ENCODE measurements at places on chromosomes 16 and 17.

GRCh38 chr17:81285179-81285878 lies 9.8 kb downstream of the SLC38A10 start:
- peak; percentile 32 for DNase-seq

- no peak for DNase-seq
Observed at GRCh38 chr17:51643702-51644490, 383.6 kb downstream of the UTP18 start.

DNA sequence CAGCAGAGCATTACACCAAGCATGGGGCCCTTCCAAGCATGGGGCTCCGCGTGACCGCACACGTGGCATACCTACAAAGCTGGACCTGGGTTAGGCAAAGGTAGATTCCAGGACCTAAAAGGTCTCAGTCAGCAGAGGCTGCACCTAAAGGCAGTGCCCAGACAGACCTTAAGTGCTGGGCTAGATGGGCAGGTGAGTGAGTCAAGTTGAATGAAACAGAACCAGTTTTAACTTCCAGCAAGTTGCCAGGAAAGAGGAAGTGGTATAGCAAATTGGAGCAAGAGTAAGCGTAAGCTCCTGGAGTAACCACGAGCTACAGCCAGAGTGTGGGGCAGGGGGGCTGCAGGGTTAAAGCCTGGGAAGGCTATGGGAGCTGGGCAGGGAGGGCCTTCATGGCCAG lies 49.5 kb downstream of the SRCIN1 start:
- no peak for DNase-seq

GRCh38 chr16:78577630-78578029 lies 478.2 kb downstream of the WWOX start:
- DNase-seq, result no peak

DNA sequence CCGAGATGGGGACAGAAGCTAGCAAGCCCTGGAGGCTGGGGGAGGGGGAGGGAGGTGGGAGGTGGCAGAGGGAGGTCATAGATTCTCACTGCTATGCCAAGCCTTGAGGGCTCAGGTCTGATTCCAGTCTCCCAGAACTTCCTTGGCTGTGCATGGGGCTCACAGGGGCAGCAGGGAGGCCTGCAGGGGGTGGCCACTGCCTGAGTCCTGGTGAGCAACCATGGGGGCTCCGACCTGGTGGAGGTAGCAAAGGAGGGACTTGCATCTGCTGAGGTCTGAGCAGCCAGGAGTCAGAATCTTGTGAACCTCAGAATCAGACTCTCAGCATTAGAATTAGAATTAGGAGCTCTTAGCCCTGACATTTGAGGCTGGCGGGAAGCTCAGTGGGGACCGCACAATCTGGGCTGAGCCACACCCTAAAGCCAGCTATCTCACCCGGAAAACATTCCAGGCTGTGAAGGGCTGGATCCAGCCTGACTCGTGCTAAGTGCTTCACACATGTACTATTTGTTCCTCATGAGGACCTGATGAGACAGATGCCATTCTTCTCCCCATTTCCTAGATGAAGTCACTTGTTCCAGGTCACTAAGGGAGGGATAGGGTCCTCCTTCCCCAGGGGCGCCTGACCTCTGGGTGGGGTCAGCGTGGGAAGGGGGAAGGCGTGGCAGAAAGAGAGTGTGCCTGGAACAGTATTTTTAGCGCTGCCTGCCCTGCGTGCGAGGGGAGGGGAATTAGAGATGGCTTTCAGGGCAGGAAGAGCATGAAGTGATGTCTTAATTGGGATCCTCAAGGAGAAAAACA lies 17.3 kb upstream of the KCNJ12 start:
- DNase-seq, result peak; percentile 52

- no peak for DNase-seq
Observed at GRCh38 chr17:40345161-40345993, 19.2 kb downstream of the GJD3 start.
